ENCODE measurements at places on chromosomes 2 and 18.

DNA sequence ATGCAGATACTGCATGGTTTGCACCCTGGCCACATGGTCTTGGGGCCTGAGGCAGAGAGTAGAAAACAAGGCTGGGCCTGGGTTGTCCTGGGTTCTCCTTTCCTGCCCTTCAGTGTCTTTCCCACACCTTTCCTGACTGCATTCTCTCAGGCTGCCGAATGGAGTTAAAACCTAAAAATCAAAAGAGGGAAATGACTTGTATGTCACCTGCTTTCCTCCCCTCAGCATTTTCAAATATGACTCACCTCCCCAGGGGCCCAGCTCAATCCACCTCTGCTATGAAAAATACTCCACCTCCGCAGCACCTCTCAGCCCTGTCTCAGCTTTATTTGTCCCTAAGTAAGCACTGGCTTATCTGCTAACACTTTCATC is 457.8 kb upstream of the MEX3C start:
- DNase-seq = no peak

DNA sequence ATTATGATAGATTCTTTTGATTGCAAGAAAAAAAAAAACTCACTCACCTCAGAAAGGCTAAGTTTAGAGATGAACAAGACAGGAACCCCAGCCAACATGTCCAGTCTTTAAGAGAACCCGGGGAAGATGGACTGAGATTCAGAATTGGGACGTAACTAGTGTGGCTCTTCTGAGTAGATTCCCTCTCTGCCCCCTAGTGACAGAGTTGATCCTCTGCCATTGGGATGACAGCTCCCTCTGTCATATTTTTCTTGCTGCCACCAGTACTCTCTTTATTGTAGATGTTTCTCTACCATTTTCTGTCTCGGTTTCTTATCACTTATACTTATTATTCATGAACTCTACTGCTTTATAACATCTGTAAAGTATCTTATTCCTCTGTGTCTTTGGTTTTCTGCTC is 77.7 kb downstream of the GULP1 start:
- DNase-seq = no peak

DNA sequence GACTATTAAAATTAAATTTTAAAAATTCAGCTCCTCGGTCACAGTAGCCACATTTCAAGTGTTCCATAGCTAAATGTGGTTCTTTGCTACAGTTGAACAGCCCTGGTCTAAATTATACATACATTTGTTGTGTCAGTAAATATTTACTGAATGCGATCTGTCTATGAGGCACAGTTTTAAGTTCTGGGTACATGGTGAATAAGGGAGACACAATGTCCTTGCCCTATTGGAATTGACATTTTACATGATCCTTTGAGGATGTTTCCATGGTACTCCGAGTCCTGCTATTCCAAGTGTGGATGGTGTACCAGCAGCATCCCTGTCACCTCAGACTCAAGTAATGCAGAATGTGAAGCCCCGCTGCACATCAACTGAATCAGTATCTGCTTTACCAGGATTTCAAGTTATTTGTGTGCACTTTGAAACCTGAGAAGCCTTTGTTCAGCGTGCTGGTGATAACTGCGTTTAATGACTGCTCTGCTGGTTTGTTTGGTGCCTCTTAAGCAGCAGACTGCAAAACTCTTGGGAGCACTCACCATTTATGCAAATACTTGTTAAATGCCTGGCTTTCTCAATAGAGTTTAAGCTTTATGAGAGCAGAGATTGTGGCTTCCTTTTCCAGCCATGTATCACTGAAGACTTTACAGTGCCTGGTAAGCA is 1.5 kb downstream of the GALNT1 start:
- DNase-seq = no peak

- no peak for DNase-seq
These were observed 1887.8 kb upstream of the CELF4 start for GRCh38 chr18:39453356-39453755.
